CD4-positive, alpha-beta T cell treated with Interleukin-17A for 1 hour (primary cell): ENCODE measurements at places on chromosomes 13 and 19.

GRCh38 chr19:54138489-54139256 lies 1.1 kb downstream of the CNOT3 start:
- no peak for DNase-seq

DNA sequence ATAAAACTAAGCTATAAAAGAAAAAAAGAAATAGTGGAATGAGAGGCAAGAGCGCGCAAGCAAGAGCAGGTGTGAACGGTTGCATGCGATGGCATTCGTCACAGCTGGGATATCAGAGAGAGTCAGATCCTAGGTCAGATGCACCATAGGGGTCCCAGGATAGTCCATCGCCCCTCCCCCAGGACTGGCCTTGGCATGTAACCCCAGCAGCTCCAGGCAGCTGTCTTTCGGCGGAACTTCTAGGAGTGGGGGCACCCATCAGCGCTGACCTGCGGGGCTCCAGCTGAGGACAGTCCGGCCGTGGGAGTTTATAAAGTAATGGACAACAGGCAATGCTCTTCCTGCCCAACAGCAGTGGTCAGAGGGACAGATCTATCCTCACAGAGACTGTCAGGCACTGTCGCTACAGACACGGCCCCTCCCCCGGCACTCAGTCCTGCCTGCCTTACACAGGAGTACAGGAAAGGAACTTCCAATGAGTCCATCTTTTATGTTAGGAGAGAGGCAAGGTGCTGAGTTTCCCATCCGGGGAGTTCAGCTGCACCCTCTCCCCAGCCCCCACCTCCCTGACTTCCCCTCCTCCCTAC lies 1.4 kb downstream of the SIAH3 start:
- no peak for DNase-seq

- DNase-seq = no peak
These were observed 27.8 kb downstream of the METTL21C start for GRCh38 chr13:102667023-102667422.

DNA sequence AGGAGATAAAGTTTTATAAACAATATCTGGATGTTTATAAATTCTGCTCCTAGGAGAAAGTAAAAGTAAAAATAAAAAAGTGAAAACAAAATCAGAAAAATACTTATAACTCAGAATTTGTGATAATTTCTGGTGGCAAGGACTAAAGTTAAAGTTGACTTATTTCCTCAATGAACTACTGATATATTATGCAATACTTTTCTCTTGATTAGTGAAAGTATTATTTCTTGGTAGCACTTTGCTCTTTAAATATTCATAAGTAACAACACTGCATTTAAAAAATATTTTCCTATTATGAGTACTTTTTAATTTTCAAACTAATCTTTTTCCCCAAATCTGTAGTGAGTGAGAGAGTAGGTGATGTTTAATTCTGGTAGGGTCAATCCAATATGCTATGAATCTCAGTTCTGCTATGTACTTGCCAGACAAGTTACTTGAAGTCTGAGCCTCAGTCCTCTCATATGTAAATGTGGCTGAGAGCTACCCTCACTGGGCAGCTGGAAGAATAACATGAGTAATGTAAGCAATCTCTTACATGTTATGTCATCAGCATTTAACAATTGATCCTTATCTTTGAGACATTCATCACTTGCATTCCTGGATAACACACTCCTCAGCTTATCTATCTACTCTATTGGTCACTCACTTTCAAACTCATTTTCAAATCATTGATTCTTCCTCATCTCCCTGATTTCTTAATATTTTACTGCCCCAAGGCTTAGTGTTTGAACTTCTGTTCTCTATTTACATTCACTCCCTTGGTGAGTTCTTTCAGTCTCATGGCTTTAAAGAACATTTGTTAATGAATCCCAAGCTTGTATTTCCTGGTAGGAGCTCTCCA lies 239.0 kb downstream of the RGCC start:
- DNase-seq = no peak

GRCh38 chr13:79435561-79435990 lies 29.5 kb upstream of the RBM26 start:
- DNase-seq = no peak

- DNase-seq = no peak
These were observed 79.2 kb downstream of the IRS2 start for GRCh38 chr13:109707044-109707741.

GRCh38 chr13:111657013-111657412 lies 336.6 kb downstream of the TEX29 start:
- DNase-seq = no peak

- no peak for DNase-seq
These were observed 39.9 kb downstream of the WDFY2 start for GRCh38 chr13:51624207-51624606.

- no peak for DNase-seq
These were observed 110.3 kb downstream of the NHLRC3 start for GRCh38 chr13:39148513-39148961.

- peak; percentile 3 for DNase-seq
These were observed 153.9 kb downstream of the TEX29 start for GRCh38 chr13:111474136-111475002.

DNA sequence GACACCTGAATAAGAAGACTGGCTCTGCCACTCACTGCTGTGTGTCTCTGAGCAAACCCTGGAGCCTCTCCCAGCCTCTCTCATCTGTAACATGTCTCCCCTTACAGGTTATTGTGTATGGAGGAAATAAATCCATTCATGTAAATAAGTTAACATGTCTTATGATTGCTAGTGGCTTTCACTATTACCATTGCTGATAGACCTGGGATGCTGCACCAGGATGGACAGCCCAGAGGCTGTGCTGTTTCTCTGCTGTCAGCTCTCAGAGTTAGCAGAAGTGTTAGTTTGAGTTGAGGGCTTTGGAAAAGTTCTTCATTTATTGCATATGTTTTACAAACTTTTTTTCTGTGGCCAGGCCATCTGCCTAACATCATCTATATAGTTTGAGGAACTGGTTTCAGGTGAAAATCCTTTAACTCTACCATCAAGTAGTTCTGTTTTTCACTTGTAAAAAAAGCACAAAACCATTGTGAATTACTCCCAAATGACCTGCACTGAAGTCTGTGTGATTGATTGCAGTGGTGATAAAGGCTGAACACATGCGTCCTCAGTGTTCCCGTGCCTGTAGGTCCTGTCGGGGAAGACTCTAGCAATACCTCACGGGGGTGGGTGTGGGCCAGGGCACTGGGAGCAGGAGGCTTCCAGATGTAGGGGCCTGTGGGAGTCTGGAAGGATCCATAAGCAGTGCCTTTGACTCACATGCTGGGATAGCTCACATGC lies 24.6 kb downstream of the MPHOSPH8 start:
- DNase-seq = no peak

- DNase-seq = no peak
These were observed 119.3 kb upstream of the GJB6 start for GRCh38 chr13:20351281-20352022.

- DNase-seq = no peak
These were observed 338 bp downstream of the RGCC start for GRCh38 chr13:41457589-41458186.

- no peak for DNase-seq
These were observed 22.7 kb downstream of the MPND start for GRCh38 chr19:4365791-4366665.
